Chondrocyte (in vitro differentiated cells): ENCODE measurements at places on chromosomes 11 and 22. TPM values are rescaled to one million over a fixed set of nuclear protein-coding genes. Genes with fewer than 3 reads are reported as not detected.

DNA sequence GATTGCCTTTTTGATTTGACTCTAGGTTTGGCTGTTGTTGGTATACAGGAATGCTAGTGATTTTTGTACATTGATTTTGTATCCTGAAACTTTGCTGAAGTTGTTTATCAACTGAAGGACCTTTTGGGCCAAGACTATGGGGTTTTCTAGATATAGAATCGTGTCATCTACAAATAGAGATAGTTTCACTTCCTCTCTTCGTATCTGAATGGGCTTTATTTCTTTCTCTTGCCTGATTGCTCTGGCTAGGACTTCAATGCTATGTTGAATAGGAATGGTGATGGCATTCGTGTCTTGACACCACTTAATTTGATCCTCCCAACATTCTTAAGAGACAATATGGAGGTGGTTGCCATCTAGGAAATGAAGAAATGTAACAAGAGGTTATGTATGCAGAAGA, 388.1 kb upstream of the API5 start:
- no peak for DNase-seq

- no peak for DNase-seq
Observed at GRCh38 chr11:61962213-61963015, 5.0 kb downstream of the FTH1 start.

GRCh38 chr11:27238811-27239210, 124.2 kb downstream of the CCDC34 start:
- no peak for DNase-seq

- DNase-seq, result no peak
Observed at GRCh38 chr11:117750357-117750756, 46.7 kb downstream of the DSCAML1 start.

DNA sequence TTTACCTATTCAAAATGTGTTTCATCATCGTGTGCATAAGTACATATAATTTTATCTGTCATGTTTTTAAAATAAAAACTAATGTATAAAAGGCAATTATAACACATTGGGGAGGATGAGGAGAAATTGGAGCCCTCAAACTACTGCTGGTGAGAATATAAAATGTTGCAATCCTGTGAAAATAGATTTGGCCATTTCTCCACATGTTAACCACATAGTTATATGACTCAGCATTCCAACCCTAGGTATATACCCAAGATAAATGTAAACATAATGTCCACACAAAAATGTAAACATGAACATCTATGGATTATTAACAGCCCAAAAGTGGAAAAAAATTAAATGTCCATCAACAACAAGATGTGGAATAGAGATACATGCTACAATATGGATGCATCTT, 928.0 kb upstream of the FAT3 start:
- DNase-seq, result no peak

GRCh38 chr11:30617762-30618161, 31.6 kb upstream of the MPPED2 start:
- DNase-seq, result no peak

DNA sequence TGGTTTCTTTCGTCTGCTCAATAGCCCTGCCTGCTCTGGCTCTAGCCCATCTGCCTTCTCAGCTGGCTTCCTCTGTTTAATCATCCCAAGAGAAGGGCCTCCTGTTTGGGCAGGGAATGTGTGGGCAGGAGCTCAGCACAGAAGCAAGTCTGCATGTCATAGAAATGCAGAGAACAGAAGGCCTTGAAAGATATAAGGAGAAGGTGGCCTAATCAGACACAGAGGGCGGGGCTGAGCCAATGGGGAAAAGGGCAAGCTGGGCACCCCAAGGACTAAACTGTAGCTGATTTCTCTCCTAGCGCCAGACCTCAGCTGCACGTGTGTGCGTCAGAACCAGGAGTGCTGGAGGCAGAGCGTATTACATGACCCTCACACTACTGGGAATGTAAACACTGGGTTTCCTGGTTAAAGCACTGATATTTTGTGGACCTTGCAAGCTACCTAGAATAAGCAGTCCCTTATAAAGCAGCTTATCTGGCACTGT, 7.6 kb upstream of the CCKBR start:
- no peak for DNase-seq

GRCh38 chr11:35214792-35215193, 75.8 kb downstream of the CD44 start:
- no peak for DNase-seq

BBOX1 gene
- 0.51 to 4.2 TPM (median 0.90 TPM) in 3 replicates for total RNA-seq

TM7SF2 gene
- total RNA-seq, result 10.3 to 14.4 TPM (median 10.7 TPM) in 3 replicates

FAM89B gene
- total RNA-seq, result 84.8 to 91.9 TPM (median 86.8 TPM) in 3 replicates

GVQW3 gene
- total RNA-seq, result 1.9 to 3.9 TPM (median 3.0 TPM) in 3 replicates

ST14 gene
- 0.10 TPM in 2 of 3 replicates, not detected in the other for total RNA-seq
